ENCODE measurements at places on chromosomes 2 and 18.

GRCh38 chr2:18545384-18545783 is 15.1 kb downstream of the RDH14 start:
- DNase-seq: no peak

DNA sequence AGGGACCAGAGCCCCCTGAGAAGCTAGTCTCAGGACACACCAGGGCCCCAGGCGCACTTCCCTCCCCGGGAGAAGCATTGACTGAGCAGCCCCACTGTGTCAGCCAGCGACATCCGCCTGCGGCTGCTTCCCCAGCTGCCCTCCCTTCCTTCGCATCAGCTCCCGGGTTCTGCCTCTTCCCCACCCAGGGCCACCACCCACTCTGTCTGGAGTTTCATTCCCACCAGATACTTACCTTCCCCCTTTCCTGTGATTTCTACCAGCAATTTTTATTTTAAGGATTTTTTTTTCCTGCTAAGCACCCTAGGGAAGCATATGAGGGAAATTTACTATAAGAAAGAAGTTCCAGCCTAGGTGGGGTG is 99.2 kb downstream of the SMAD7 start:
- DNase-seq: no peak

DNA sequence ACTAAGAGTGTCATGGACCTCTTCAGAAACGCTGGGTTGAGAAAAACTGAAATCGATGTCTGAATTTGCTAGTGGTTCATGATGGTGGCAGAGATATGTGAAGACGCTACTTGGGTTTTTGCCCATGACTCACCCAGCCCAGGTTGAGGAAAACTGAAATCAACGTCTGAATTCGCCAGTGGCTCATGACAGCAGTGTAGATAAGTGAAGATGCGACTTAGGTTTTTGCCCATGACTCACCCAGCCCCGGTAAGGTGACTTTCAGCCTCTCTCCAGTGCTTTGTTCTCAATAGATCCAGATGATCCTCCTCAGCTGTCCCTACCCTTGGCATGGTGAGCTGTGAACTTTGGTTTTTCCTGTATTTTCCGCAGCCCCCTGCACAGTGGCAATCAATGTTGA is 105.3 kb upstream of the SIX3 start:
- DNase-seq: no peak

DNA sequence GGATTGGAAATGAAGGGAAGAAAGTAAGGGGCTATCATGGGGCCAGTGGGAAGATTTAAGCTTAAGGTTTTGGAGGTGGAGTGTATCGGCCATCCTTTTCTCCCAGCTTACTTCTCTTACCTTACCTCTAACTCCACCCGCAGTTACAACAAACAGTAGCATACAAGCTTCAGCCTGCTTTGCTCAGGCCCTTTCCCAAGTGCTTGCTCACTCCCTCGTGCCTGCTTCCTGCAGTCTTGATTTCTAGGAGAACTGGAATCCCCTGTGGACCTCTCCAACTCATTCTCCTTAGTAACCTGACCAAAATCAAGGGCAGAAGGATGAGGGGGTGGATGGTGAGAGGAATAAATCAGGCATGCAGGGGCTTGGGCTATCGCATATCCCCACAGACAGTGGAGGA is 5.8 kb upstream of the LYG2 start:
- no peak for DNase-seq

GRCh38 chr18:58239879-58240278 is 195.9 kb downstream of the NEDD4L start:
- no peak for DNase-seq

DNA sequence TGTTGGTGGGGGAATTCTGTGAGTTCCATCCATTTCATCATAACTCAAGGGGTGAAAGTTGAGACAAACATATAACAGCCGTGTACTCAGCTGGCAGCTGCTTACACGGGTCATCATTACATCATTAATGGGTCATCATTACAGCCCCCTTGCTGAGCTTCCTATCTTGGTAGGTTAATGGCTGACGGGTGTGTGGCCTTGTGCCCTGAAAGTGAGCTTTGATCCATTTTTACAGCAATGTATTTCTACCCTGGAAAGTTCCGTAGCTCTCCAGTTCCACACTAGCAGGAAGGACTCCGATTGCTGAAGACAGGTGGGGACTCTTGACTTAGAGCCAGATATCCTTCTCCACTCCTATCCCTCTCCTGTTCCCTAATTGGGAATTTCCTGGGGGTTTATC is 105.2 kb upstream of the DLX2 start:
- DNase-seq: no peak

- DNase-seq: no peak
Observed at GRCh38 chr18:22604390-22604985, 186.8 kb upstream of the CTAGE1 start.

GRCh38 chr2:72191441-72191840 is 43.8 kb upstream of the CYP26B1 start:
- no peak for DNase-seq

DNA sequence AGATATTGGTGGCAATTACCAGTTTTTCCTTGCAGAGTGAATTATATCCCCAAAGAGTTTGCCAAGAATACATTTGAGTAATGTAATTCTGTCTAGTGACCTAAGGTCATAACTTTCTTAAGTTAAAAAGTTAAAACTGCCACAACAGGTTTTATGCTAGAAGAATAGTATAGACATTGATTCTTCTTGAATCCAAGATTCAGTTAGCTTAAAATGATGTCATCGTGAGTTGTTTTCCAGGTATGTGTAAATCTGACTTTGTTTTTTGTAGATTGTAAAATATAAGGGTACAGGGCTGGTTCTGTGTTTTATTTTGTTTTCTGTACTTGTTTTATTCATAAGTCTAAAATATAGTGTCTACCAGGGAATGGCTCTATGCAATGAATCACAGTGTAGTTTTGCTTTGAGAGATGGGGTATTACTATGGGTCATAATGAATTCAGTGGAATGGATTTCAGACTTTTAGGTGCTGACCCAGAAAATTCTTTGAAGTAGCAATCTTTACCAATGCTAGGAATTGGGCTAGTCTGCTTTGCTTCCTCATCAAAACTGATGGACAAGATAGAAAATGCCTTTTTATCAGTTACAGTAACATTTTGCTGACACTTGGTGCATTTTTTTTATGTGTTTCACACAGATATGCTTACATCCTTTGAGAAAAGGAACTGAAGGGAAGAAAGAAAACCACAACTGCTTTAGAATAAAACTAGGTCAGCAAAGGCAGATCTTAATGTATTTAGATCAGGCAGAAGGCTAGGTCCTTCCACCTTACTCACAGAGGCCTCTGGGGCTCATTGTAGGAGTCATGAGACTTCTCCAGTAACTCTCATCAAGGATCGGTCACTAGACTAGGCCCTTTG is 20.8 kb upstream of the MGAT5 start:
- DNase-seq: no peak

DNA sequence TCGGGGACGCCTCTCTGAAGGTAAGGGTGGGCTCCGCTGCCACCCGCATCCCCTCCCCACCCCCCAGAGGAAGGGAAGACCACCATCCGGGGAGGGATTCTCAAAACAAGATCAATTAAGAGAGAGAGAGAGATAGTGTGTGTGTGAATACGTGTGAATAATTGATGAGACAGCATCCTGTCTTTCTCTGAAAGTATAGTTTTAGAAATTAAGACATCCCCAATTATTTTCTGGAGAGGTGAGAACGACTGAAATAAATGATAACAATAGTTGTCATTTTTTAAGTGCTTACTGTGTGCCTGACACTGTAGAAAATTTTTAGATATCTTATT is 751 bp downstream of the IL18R1 start:
- DNase-seq: no peak

DNA sequence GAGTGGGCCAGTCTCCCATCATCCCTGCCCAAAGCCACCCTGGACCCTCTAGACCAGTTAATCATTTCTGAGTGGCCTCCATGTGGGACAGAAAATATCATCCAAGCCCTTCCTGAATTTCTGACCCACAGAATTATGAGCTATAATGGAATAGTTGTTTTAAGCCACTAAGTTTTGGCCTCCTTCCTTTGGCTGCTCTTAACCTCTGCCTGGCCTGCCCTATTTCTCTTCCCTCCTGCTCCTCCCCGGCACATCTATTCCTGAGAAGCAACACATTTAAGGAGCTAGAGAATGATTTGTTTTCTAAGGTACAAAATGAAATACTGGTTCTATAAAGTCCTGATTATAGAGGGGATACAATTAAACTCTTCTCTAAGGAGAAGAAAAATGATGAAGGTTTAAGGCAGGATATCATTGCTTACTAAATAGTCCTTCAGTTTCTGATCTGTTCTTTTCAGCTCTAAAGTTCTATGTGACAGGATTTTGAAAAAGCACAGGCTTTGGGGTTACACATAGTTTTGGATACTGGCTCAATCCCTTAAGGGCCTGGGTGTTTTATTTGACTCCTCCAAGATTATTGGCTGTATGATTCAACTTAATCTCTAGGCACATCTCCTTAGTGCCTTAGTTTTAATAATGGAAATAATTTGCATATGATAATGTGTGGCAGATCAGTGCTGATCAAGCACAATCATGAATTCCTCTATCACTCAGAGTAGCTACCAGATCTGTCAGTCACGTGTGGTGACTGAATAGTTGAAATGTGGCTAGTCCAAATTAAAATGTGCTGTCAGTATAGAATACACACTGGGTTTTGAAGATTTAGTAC is 240.3 kb downstream of the VAPA start:
- DNase-seq: no peak

GRCh38 chr18:77765468-77765867 is 515.8 kb downstream of the GALR1 start:
- DNase-seq: no peak

- DNase-seq: no peak
Observed at GRCh38 chr2:625415-626333, 51.5 kb downstream of the TMEM18 start.

DNA sequence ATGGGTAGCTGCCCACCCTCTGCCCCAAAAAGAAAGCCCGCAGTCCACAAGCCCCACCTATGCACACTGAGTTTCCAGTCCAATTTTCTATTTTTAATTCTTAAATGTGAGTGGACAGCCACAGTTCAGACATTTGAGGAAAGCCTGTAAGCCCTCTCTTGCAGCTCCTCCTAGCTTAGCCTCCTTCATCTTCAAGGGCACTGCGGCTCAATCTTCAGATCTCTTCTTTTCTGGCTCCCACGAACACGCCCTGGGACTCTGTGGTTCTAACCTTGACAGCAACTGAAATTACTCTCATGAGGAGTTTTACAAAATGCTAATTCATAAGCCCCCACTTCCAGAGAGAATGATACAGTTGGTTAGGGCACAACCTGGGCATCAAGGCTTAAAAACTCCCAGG is 144.0 kb downstream of the MSH2 start:
- DNase-seq: no peak

DNA sequence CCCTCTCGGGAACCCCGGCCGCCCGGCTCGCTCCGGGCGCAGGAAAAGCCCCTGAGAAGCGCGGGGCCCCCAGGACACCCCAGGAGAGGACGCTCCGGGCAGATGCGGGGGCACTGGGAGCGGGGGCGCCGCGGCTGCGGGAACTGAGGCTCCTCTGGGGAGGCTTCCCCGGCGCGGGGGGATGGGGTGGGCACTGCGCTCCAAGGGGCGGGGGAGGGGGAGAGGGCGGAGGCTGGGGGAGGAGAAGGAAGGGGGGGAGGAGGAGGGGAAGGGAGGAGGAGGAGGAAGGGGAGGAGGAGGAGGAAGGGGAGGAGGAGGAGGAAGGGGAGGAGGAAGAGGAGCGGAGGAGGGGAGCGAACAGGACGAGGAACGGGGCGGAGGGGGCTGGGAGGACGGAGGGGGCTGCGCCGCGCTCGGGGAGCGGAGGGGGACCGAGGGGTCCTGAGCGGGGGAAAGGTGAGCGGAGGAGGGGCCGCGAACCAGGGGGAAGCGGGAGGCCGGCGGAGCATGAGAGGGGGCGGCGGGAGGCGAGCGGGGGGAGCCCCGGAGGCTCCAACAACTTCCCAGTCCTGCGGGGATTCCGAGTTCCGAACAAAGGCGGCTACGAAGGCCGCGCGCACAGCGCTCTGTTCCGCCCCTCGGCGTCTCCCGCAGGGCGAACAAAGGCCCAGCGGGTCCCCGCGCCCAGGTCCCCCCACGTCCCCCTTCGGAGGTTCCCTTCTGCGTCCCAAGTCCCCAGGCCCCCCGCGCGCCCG is 742 bp downstream of the PXDN start:
- DNase-seq: no peak

- no peak for DNase-seq
Observed at GRCh38 chr18:32405588-32405987, 65.1 kb downstream of the GAREM1 start.

DNA sequence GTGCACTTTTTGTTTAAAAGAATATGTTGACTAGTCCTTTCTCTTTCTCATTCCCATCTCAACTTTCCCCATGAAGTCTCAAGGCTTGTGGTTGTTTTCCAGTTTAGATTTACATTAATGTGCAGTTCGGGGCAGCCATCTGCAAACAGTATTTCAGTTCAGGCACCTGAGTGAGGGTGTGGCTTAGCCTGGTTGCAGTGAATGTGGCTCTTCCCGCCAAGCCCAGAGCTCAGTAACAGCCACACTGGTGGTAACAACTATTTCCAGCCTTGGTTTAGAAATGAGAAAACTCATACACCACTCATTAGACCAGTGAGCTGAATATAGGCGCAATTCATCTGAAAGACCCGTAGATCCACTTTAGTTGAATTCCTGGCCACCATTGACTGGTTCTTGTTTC is 394.3 kb downstream of the CMPK2 start:
- no peak for DNase-seq

GRCh38 chr2:110804433-110804832 is 72.1 kb downstream of the ACOXL start:
- no peak for DNase-seq

- DNase-seq: no peak
Observed at GRCh38 chr2:119252186-119253113, 28.8 kb downstream of the STEAP3 start.

DNA sequence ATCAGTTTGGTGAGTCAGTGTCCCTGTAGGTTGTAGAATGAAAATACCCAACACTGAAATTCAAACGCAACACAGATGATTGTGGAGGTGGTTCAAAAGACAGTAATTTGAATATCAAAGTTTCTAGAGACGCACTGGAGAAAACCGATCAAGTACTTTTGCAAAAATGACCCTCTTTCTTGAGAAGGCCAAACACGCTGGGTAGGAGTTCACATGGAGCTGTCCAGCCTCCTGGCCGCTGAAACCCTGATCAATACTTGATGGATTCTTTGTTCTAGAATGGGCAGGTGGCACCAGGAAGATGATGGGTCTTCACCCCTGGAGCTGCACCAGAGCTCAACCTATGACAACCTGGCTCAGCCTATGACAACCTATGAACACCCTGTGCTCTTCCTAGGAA is 39.7 kb upstream of the UBE2F start:
- DNase-seq: no peak

DNA sequence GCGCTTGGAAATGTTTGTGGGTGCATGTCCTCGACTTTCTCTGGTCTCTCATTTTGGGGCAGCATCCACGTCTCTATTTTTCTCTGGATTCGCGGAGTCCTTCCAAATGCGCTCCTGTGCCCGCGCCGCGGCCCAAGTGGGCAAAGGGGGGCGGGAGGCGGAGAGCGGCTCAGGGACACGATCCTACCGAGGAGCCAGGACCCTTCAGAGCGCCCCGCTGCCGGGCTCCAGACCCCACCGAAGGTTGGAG is 990 bp downstream of the EPAS1 start:
- no peak for DNase-seq

- no peak for DNase-seq
Observed at GRCh38 chr18:59660786-59661743, 36.2 kb downstream of the CCBE1 start.

- no peak for DNase-seq
Observed at GRCh38 chr18:56569416-56569815, 69.0 kb downstream of the TXNL1 start.

- no peak for DNase-seq
Observed at GRCh38 chr2:113231064-113231463, 47.7 kb downstream of the PAX8 start.

GRCh38 chr2:219638948-219639755 is 11.7 kb downstream of the SLC4A3 start:
- DNase-seq: no peak

Measured in esophagus squamous epithelium (tissue), 5 donors.